ENCODE measurements at places on chromosomes 12 and 14.
A peak's percentile ranks its signal among the peaks of the same experiment; 100 is the strongest.

- DNase-seq = no peak
These were observed 114.6 kb upstream of the KRAS start for GRCh38 chr12:25365340-25365730.

- DNase-seq = peak; percentile 14
These were observed 103.3 kb downstream of the RBM19 start for GRCh38 chr12:113862590-113863454.

DNA sequence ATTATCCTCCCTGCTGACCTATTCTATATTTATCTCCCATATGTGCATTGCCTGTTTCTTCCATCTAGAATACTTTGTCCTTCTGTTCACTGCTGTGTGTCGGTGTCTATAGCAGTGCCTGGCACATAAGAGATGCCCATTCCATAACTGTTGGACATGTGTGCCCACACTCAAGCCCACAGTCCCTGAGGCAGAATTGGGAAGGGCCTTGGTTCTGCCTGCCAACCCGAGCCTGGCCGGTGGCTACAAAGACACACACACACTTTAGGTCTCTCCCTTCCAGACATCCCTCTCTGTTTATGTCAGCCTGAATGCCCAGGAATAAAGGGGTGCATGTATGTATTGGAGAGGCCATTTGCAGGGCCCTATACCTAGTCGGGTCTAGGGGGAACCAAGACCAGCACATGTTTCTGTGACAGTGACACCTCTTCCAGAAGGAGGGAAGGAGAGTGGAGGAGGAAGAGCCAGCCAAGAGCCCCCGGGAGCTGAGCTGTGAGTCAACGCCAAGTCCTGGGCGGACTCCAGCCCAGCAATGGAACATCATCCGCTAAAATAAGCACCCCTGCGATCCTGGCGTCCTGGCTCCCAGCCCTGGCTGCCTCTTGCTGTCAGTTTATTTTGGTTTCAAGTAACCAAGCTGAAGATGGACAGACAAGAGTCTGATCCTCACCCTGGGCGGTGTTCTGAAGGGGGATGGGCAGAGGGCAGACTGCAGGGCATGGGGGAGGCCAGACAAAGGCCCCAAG is 4.3 kb upstream of the ASB2 start:
- peak; percentile 24 for DNase-seq

GRCh38 chr12:89661706-89662330 is 46.8 kb downstream of the ATP2B1 start:
- DNase-seq = no peak

GRCh38 chr14:21072031-21072473 is 1.9 kb downstream of the ARHGEF40 start:
- peak; percentile 93 for DNase-seq

GRCh38 chr12:108690542-108691174 is 40.7 kb downstream of the CORO1C start:
- peak; percentile 20 for DNase-seq

GRCh38 chr14:54377501-54377900 is 19.3 kb upstream of the CDKN3 start:
- DNase-seq = no peak

DNA sequence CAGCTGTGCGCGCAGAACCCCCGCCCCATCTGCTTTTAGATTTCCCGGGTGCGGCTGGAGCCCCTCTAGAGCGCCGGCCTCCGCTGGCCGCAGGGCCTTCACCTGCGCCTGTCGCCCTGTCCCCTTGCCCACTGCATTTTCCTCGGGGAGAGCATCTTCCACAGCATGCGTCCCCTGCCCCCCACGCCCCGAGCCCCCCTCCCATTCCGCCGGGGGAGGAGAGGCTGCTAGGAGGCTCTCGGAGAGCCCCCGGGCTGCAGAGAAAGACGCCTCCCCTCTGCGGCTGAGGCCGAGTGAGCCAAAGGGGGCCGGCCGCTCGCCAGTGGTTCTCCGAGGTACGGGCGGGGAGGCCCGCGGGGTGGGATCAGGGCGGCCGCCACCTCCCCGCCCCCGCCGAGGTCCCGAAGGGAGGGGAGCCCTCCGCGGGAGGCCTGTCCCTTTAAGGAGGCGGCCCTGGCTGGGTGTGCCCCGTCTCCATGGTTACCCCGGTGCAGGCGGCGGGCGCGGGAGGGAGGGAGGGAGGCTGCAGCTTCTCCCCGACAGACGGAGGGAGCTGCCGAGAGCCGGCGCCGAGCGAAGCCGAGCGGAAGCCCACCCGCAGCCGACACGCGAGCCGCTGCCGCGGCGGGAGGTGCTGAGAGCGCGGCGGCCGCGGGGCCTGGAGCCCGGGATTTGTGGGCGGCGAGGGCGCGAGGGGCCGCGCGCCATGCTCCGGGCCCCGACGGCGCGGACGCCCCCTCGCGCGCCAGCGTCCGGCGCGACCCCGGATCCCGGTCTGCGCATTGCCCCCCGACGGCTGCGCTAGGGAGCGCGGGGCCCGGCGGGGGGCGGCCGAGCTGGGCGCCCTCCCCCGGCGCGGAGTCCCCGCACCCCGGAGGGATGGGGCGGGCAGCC is at the start of gene KCNH3:
KCNH3 (plus strand) TSS at position 521 of the 894 bp plus-strand sequence. CDS start 387 bp downstream, outside the sequence.
- DNase-seq = peak; percentile 82
